Fibroblast of skin of left biceps (primary cell): ENCODE measurements at places on chromosomes 1 and 21.

GRCh38 chr1:22983944-22984343 lies 11.3 kb upstream of the LACTBL1 start:
- no peak for DNase-seq

DNA sequence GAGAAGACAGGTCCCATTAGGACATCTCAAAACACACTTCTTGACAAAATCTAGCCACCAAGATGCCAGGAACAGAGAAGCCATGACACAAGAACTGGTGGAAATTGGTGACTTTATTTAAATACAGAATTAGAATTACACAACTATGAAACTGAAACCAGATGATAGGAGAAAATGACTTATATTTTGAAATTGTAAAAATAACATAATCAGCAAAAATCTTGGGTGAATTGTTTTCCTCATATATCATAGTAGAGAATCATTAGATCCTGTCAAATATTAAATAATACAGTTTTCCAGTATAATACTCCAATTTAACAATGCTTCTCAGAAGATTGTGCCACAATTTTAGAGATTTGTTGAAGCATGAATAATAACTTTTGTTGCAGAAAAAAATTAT lies 81.5 kb upstream of the MROH9 start:
- no peak for DNase-seq

DNA sequence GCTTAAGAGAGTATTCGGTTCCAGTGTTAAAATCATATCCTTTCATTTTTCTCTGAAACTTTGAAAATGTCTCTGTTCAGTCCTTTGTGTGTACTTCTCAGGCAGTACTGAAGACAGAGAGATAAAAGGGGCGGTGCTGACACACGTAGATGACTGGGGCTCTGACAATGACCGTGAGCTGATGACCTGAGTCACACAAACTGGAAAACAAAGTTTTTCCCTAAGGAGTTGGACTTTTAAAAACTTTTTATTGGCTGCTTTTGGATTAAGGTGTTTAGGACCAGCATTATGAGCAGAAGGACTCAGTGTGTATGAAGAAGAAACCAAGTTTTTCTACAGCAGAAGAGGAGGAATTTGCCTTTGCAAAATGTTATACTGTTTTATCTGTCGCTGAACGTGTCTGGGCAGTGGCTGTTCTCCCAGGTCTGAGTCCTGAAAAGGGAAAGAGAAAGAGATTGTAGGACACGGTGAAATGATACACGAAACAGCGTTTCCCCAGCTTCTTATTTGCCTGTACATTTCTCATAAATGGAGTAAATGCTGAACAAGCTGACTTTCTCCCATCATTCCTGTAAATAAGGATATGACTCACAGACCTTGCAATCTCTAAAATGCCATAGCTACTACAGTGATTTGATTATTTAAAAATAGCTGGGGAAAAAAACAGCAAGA lies 51.5 kb downstream of the MAP3K7CL start:
- DNase-seq = peak; percentile 76

GRCh38 chr1:30331415-30332065 lies 391.8 kb downstream of the MATN1 start:
- DNase-seq = no peak

DNA sequence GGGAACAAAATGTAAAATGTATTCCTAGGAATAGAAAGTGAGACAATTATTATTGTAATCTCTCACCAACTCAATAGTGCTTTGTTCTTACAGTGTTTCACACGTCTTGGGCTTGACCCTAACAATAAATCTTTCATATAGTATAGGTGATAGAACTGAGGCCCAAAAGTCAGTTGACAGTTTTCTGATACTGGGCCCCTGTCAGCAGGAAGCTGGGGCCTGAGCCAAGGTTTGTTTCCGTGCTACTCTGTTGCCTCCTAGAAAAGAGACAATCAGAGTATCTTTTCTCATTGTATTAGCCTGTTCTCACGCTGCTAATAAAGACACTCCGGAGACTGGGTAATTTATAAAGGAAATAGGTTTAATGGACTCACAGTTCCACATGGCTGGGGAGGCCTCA lies 5.0 kb downstream of the RRP1B start:
- DNase-seq = no peak

GRCh38 chr1:117886101-117886795 lies 43.2 kb downstream of the GDAP2 start:
- DNase-seq = peak; percentile 59

DNA sequence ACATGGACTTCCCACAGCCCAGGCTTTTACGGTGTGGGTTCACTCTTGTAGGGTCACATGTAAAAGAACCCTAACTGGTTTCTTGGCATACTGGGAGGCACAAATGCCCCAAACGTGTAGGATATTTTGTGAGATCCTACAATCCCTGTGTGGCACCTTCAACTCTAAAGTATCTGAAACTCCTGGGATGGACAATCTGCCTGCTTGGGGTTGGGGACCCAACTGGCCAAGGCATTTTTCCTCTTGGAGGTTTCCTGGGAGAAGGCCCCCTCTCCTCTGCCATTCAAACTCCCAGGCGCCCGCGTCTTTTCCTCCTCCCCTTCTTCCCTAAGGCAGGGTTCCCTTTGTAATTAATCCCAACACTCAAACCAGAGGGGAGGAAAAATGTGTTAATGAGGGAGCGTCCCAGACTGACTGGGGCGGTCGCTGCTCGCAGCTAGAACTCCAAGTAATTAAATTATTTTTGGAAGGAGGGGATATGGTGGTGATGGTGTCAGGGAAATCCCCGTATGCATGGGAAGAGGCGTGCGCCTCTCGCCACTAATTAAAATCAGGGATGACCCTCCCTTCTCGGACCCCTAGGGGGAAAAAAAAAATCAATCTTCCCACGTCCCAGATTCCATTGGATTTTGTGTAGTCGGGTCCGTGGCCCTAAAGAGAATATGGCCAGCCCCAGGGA lies 681 bp upstream of the VANGL2 start:
- DNase-seq = no peak

- DNase-seq = no peak
These were observed 7.6 kb downstream of the COL16A1 start for GRCh38 chr1:31696242-31696641.

GRCh38 chr21:33894736-33895288 lies 20.8 kb downstream of the ATP5PO start:
- peak; percentile 71 for DNase-seq
